ENCODE measurements at places on chromosomes 6 and 20. TPM values are rescaled to one million over a fixed set of nuclear protein-coding genes. Genes with fewer than 3 reads are reported as not detected.

- H3K4me3 ChIP-seq, result no peak overlapping the region
- DNase-seq, result no peak
- no peaks in the 10 kb centered on the region for H3K4me1 ChIP-seq
- H3K36me3 ChIP-seq, result no peaks in the 10 kb centered on the region
- no peaks in the 10 kb centered on the region for H3K27me3 ChIP-seq
- no peak overlapping the region for H3K27ac ChIP-seq
Measured at GRCh38 chr6:138239774-138240173, 21.5 kb upstream of the PBOV1 start.

Gene THBS2
- 35.4 TPM for total RNA-seq

Gene SLA2
- total RNA-seq, result 1.6 TPM

Gene BACH2
- 17.4 TPM for total RNA-seq

Gene OPRM1
- total RNA-seq, result not detected

GRCh38 chr6:3876101-3876500 lies 26.9 kb downstream of the FAM50B start:
- no peak for DNase-seq
- no peak overlapping the region for H3K27ac ChIP-seq
- no peaks in the 10 kb centered on the region for H3K4me1 ChIP-seq
- H3K27me3 ChIP-seq, result no peaks in the 10 kb centered on the region
- no peak overlapping the region for H3K4me3 ChIP-seq
- no peaks in the 10 kb centered on the region for H3K36me3 ChIP-seq

Gene GSTA2
- total RNA-seq, result 3.4 TPM

DNA sequence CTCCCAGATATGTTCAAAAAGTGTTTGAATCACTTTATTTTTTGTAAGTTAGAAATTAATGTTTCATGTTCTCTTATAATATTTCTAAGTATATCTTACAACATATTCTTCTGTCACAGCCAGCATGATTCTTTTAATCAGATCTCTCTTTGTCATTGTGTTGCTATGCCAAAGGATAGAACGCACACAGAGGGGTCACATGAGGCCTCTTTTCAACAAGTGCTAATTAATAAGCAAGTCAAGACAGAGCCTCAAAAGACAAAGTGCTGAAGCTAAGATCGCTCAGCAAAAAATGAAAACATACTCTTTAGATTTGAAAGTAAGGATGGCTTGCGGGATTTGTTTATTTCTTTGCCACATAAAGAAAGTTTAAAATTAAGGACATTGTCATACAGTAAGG lies 508.8 kb upstream of the PTCHD4 start:
- no peak overlapping the region for H3K4me3 ChIP-seq
- no peak overlapping the region for H3K27ac ChIP-seq
- no peaks in the 10 kb centered on the region for H3K36me3 ChIP-seq
- H3K4me1 ChIP-seq, result no peaks in the 10 kb centered on the region
- DNase-seq, result no peak

GRCh38 chr6:155054491-155055250 lies 59.6 kb downstream of the TIAM2 start:
- no peak overlapping the region for H3K4me3 ChIP-seq
- DNase-seq, result no peak
- no peaks in the 10 kb centered on the region for H3K27me3 ChIP-seq
- no peak overlapping the region for H3K27ac ChIP-seq
- H3K36me3 ChIP-seq, result no peaks in the 10 kb centered on the region
- H3K4me1 ChIP-seq, result no peaks in the 10 kb centered on the region

- DNase-seq, result no peak
- no peak overlapping the region for H3K27ac ChIP-seq
- H3K4me3 ChIP-seq, result no peak overlapping the region
- no peaks in the 10 kb centered on the region for H3K4me1 ChIP-seq
Measured at GRCh38 chr6:136508725-136509392, 41.4 kb downstream of the MAP7 start.

- no peak overlapping the region for H3K27ac ChIP-seq
- H3K4me1 ChIP-seq, result peaks cover 21% of the 10 kb centered on the region
- no peak overlapping the region for H3K4me3 ChIP-seq
- H3K36me3 ChIP-seq, result peaks cover 55% of the 10 kb centered on the region
Measured at GRCh38 chr20:17614812-17615644, 45.2 kb downstream of the DSTN start.

DNA sequence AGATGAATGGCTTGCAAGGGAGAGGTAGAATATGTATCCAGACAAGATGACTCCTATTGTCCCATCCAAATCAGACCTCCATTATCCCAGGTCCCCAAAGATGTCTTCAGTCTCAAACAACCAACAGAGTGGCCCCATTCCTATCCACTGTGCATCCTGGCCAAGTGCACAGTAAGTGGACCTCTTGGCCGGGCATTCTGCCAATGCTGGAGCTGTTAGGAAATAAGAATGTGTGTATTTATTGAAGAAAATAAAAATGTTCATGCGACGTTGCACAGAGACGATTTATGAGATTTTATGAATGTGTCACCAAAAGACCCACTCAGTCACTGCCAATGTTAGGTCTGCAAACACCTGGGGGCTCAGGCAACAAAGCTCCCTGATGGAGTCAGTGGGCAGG lies 196.0 kb downstream of the MAFB start:
- H3K4me1 ChIP-seq, result peaks cover 3% of the 10 kb centered on the region
- no peak overlapping the region for H3K27ac ChIP-seq
- DNase-seq, result peak; percentile 92

DNA sequence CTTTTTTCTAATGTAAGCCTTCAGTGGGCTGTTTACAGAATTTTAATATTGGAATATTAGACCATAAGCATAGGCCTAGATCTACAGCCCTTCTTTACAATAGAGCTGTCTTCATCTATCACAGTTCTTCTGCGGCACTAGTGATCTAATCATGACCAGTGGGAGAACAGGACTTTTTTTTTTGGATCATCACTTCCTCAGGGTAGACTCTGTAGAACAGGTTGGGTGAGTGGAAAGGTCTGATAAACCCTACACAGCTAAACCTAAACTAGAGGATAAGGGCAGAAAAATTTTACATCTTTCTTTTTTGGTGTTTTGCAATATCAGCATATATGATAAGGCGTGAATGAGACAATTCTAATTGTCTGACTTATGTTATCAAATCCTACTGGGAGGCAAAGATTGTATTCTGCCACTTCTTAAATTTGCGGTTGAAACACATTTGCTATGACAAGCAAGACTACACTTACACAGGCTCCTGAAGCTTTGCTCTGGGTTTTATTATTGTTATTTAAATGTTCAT lies 52.2 kb downstream of the GOPC start:
- H3K4me3 ChIP-seq, result no peak overlapping the region
- no peaks in the 10 kb centered on the region for H3K27me3 ChIP-seq
- no peak for DNase-seq

DNA sequence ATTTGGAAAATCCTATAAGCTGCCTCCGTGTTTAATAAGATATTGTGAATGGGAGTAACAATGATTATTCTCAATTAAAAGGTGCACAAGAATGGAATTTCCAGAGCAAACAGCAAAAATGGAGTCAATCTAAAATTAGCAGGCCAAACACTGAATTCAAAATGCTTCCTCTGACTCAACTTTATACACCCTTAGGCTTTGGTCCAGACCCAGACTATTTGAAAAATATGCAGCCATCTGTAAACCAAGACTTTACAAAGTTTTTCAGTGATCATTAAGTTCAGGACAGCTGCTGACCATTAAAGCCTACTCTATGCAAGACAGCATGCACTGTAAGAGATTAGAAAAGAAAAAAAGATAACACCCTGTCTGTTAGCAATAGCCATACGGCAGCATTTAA lies 39.4 kb upstream of the CCN6 start:
- H3K27me3 ChIP-seq, result no peaks in the 10 kb centered on the region
- peak; percentile 74 for DNase-seq
- H3K36me3 ChIP-seq, result no peaks in the 10 kb centered on the region
- H3K4me3 ChIP-seq, result no peak overlapping the region

Gene GABRR1
- total RNA-seq, result not detected

DNA sequence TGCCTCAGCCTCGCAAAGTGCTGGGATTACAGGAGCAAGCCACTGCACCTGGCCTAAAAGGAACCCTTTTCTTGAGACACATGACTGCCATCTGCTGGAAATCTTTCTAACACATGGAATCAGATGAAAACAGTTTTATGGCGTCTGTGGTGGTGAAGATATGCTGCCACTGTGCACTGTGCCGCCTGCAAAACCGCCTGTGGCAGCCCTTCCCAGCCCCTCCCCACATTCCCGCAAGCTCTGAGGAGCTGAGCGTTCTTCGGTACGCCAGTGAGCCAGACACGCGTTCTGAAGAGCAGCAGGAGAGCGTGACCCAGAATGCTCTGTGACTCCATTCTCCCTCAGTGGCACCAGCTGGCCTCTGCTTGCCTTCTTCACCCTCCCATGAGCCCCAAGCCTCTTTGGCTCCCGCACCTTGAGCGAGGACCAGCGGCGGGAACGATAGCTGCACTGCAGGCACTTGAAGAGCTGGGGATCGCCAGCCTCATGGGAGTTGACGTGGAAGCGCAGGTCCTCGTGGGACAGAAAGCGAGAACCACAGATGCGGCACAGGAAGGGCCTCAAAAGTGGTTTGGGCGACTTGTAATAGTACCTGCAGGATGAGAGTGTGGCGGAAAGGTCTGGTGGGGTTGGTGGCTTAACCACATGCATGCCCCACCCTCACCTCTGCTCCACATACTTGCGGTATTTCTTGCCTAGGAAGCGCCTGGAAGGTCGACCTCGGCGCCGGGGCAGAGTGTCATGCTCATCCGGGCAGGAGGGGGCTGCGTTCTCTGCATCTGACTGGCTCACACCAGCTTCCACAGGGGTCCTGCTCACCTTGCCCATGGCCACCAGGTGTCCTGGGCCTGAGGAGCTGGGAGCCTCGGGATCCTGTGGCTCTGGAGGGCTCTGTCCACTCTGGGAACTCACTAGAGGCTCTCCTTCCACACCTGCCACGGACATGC lies 8.7 kb downstream of the ZNF335 start:
- no peak overlapping the region for H3K27ac ChIP-seq
- peak; percentile 60 for DNase-seq
- H3K4me1 ChIP-seq, result no peaks in the 10 kb centered on the region
- H3K4me3 ChIP-seq, result no peak overlapping the region
- peaks cover 43% of the 10 kb centered on the region for H3K36me3 ChIP-seq

- H3K27me3 ChIP-seq, result no peaks in the 10 kb centered on the region
- no peaks in the 10 kb centered on the region for H3K36me3 ChIP-seq
- no peaks in the 10 kb centered on the region for H3K4me1 ChIP-seq
- H3K4me3 ChIP-seq, result no peak overlapping the region
- no peak for DNase-seq
Measured at GRCh38 chr6:124190256-124190655, 386.6 kb downstream of the NKAIN2 start.
